ENCODE measurements at places on chromosomes 4 and X. TPM values are rescaled to one million over a fixed set of nuclear protein-coding genes. Genes with fewer than 3 reads are reported as not detected.

Gene XK
- 3.6 TPM for polyA plus RNA-seq

Gene FMR1
- polyA plus RNA-seq: 80.8 TPM

Gene ZDHHC15
- polyA plus RNA-seq: 6.6 TPM

Gene TLR6
- polyA plus RNA-seq: 0.69 TPM

Gene CTAG1A
- polyA plus RNA-seq: not detected

Gene SULT1E1
- polyA plus RNA-seq: 751 TPM

Gene ZGRF1
- 16.8 TPM for polyA plus RNA-seq

Gene SPANXD
- not detected for polyA plus RNA-seq

Gene XG
- polyA plus RNA-seq: 0.25 TPM

Gene RUFY3
- polyA plus RNA-seq: 118 TPM

All from left renal pelvis (tissue), 4 donors.